ENCODE measurements at places on chromosomes 7 and 10. TPM values are rescaled to one million over a fixed set of nuclear protein-coding genes. Genes with fewer than 3 reads are reported as not detected.

GRCh38 chr7:86645225-86645608 lies 1.5 kb downstream of the GRM3 start:
- DNase-seq, result no peak

GRCh38 chr10:18868919-18869318 lies 179.7 kb upstream of the MALRD1 start:
- DNase-seq, result no peak

The OLAH gene
- not detected for total RNA-seq

The RPEL1 gene
- not detected for total RNA-seq

Data from T-cell (primary cell).